ENCODE measurements at places on chromosomes 16 and 17.

DNA sequence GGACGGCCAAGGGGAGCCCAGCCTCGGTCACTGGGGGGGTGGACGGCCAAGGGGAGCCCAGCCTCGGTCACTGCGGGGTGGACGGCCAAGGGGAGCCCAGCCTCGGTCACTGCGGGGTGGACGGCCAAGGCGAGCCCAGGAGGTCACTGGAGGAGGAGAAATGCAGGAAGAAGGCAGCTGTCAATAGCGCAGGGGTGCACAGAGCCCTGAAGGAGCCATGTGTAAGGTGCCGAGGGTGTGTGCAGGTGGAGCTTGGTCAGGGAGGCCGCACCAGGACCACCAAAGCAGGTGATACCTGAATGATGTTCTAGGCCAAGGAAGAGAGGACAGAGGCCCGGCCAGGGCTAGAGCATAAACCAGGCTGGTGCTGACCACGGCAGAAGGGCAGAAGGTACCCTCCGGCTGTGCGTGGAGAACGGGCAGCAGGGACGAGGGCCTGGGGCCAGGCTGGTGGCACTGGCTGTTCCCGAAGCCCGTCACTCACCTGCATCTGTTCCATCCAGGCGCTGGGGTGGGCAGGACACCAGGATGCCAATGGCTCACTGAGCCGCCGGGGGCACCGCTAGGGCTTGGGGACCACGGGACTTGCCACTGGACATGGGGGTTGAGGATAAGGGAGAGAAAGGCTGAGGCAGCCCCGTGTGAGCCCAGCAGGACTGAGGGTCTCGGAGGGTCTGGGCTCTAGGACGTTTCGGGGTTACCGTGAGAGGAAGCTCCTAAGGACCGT, 5.9 kb upstream of the CCDC57 start:
- no peak for DNase-seq

DNA sequence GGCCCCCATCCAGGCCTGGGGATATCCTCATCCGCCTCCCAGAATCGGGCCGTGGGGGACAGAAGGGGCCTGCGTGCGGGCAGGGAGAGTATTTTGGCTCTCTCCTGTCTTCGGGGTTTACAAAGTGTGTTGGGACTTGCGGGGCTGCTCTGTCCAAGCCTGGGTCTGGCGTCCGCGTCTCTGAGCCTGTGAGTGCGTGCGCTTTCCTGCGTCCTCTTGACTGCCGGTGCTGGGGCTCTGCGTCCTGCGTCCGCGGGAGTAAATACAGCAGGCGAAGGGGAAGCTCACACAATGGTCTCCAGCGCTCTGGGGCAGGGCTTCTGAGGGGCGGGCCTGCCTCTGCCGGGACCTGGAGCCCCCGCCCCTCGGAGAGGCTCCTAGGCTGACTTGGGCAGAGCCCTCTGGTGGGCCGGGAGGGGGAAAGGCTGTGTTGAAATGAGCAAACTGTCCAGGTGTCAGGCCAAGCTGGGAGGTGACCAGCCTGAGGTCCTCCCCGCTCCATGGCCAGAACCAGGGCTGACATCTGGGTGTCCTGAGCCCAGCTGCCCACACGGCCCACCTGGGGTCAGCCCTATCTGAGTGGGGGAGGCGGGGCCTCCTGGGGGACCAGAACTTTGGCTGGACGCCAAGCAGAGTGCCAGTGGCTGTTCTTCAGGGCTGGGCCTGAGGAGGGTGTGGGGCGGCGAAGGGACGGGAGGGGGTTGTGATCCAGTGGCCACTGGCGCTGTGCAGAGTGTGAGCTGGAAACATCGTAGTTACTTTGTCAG, 233.6 kb downstream of the SEC14L1 start:
- no peak for DNase-seq

GRCh38 chr17:79543531-79543930, 67.3 kb downstream of the RBFOX3 start:
- no peak for DNase-seq

GRCh38 chr16:50209546-50210265, 56.6 kb downstream of the TENT4B start:
- DNase-seq, result no peak

DNA sequence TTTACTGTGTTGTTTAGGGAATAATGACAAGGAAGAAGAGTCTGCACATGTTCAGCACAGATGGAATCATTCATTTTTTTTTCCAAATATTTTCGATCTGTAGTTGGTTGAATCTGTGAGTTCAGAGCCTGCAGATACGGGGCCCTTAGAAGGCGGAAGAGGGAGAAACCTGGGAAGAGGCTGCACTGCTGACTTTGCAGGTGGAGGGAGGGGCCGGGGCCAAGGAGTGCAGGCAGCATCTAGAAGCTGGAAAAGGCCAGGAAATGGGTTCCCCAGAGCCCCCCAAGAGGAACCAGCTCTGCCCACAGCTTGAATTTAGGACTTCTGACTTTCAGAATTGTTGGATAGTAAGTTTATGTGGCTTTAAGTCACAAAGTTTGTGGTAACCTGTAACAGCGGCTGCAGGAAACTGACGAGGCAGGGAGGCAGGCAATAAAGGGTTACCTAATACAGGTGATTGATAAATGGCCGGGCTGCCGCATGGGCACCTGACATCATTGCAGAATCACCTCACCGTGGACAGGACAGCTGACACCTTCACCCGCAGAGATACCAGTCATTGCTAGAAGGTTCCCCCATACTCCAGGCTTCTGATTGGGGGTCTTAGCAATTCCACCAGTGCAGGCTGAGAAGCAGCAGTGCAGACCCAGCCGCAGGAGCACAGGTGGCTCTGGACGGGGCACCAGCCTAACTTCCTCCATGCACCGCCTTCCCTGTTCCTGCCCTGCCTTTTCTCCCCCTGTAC, 181.3 kb downstream of the IRF8 start:
- no peak for DNase-seq

DNA sequence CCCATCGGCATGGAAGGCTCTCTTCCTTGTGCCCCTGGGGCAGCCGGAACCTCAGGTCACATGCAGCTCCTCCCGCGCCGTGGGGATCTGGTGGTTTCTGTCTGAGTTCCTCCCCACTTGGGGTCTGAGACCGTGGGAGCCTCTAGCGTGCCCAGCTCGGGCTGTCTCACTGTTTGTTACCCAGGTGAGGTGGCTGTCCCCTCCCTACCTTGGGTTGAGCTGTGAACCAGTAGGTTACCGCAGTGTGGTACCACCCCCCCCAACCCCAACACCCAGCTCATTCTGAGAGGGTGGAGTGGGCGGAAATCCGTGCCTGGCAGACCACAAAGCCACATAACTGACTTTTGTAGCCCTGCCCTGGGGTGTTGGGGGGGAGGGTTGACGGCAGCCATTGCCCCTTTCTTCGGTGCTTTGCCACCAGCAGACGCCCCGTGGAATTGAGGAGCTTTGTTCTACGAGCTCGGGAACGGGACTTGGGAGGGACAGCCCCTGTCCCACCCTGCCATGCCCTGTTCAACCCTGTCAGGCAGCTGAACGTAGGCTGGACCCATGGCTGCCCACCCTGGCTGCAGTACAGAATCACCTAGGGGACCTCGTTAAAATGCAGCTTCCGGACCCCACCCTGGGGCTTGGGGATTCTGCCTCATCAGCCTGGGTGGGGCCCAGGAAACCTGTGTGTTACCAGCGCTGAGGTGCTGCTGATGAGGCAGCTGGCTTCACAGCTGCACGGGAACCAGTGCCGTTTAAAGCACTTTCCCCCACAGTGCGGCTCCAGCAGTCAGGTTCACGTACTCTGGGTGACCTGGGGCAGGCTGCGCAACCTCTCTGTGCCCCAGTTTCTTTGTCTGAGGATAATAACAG, 18.5 kb downstream of the RAP1GAP2 start:
- DNase-seq, result no peak

DNA sequence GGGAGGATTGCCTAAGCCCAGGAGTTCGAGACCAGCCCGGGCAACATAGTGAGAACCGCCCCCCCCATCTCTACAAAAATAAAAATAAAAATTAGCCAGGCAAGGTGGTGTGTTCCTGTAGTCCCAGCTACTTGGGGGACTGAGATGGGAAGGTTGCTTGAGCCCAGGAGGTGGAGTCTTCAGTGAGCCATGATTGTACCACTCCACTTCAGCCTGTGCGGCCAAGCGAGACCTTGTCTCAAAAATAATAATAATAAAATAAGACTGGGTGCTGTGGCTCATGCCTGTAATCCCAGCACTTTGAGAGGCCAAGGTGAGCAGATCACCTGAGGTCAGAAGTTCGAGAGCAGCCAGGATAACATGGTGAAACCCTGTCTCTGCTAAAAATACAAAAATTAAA, 11.5 kb downstream of the PDP2 start:
- DNase-seq, result no peak
